ENCODE measurements at places on chromosomes 7 and 10. TPM values are rescaled to one million over a fixed set of nuclear protein-coding genes. Genes with fewer than 3 reads are reported as not detected.

The WNT2 gene
- total RNA-seq = 1.5 TPM

DNA sequence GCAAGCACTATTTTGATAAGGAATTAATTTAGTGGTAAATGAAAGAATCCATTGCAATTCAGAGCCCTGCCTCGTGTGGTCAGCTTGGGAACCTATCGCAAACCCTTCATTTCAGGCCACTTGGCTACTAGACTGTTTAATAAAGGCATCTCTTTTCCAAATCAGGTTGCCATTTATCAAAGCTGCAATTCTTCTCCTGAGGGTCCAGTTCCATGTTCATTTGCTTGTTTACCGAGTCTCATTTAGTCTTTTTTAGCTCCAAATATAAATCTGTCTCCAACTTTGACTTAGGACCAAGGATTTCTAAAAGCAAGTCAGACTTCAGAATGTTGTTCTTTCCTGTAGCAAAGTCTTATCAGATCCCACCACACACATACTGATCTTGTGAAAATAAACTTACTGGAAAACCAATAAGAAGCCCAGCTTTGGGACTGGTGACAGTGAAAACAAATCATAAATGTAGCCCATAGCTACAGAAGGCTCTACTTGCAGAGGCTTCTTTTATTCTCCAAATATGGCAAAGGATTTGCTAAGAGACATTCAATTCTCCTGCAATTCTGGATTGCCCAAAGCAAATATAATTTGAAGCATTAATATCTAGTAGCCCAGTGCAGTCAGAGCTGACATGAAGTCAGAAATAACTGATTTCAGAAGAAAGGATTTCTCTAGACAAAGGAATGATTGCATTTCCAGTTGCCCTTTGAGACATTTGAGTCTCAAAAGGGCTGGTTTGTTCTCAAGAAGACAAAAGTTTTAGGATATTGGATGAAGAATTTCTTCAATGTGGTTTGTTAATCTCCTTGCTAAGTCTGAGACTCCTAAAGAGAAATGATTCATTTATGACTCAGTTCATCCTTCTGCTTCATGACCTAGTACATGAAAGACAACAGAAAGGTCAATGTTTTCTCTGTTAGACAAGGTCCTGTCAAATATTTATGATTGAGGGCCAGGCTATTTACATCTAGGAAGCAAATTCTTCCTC, 28.0 kb downstream of the PPP1R3C start:
- H3K4me1 ChIP-seq = peaks cover 3% of the 10 kb centered on the region
- H3K4me3 ChIP-seq = no peak overlapping the region
- no peak overlapping the region for H3K27ac ChIP-seq
- no peak for DNase-seq
- H3K27me3 ChIP-seq = no peaks in the 10 kb centered on the region

- no peak for DNase-seq
- no peak overlapping the region for H3K27ac ChIP-seq
- H3K4me3 ChIP-seq = no peak overlapping the region
- H3K36me3 ChIP-seq = no peaks in the 10 kb centered on the region
- H3K4me1 ChIP-seq = no peaks in the 10 kb centered on the region
- no peaks in the 10 kb centered on the region for H3K27me3 ChIP-seq
These were observed 616.1 kb downstream of the PARD3 start for GRCh38 chr10:34198953-34199352.

The RNF32 gene
- 1.3 TPM for total RNA-seq

The SLC35G1 gene
- 7.0 TPM for total RNA-seq

Data from breast epithelium (tissue), 4 donors.